ENCODE measurements at places on chromosomes 16 and 17.

GRCh38 chr17:43599046-43599395, 52.9 kb upstream of the ETV4 start:
- DNase-seq = no peak

GRCh38 chr17:58172369-58173071, 5.7 kb downstream of the OR4D2 start:
- DNase-seq = no peak

- no peak for DNase-seq
Observed at GRCh38 chr16:29926711-29927052, 656 bp upstream of the KCTD13 start.

- DNase-seq = no peak
Observed at GRCh38 chr17:78338486-78339259, 21.2 kb downstream of the SOCS3 start.

DNA sequence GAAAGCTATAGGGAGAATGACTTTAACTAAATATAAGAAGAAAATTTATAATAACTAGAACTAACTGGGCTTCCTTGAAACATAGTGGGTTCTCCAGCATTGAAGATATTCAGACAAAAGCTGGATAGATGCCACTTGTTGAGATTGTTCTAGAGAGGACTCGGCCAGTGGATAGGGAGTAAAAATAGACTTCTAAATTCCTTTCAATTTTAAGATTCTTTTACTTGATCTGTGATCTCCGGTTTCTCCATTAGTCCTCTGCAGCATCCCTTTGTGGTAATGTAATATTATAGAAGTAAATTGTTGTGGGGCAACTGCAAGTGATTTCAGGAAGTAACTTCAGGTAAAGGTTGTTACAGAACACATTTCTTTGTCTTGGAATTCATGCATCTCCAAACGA, 10.3 kb upstream of the RARA start:
- DNase-seq = no peak

All from brain pericyte (primary cell).